ENCODE measurements at places on chromosomes 16 and 17.

DNA sequence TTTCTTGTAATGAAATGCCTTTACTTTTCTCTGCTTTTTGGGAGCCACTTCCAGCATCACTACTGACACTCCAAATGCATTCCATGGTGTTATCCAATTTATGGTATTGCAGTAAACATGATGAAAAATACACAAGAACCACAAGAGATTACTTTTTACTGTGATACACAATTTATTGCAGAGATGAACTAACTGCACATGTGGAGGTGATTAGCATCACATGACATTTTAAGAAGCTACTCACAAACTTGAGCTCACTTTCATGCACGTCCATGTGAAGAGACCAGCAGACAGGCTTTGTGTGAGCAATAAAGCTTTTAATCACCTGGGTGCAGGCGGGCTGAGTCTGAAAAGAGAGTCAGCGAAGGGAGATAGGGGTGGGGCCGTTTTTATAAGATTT lies 780.5 kb upstream of the GOT2 start:
- no peak for DNase-seq

DNA sequence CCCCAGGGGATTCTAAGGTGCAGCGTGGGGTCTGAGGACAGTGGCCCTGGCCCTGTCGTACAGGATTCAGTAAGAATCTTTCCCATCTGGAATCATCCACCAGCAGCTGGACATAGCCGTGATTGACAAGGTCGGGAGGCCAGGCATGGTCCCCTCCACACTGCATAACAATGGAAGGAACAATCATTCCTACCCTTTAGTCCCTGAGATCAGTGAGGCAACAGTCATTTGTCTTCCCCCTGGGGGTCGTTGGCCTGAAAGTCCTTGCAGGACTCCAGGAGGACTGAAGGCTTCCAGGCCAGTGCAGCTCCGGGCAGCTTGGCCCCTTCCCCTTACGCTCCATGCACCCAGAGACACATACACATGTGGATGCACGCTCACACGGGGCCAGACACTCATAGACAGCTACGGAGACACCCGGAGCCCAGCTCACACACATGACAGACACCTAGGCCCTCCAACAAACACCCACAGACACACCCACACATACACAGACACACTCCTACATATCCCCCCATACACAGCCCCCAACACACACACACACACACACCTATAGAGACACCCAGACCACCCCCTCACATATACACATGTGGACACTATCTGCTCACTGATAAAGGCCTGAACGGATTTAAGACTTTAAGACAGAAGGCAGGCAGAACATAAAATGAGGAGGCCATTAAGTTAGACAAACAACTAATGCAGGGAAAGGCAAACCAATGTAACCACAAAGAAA lies 42.9 kb downstream of the LITAF start:
- no peak for DNase-seq

GRCh38 chr16:84247331-84247730 lies 7.5 kb upstream of the KCNG4 start:
- no peak for DNase-seq

- DNase-seq = no peak
Observed at GRCh38 chr17:61309362-61310256, 90.0 kb upstream of the TBX2 start.

DNA sequence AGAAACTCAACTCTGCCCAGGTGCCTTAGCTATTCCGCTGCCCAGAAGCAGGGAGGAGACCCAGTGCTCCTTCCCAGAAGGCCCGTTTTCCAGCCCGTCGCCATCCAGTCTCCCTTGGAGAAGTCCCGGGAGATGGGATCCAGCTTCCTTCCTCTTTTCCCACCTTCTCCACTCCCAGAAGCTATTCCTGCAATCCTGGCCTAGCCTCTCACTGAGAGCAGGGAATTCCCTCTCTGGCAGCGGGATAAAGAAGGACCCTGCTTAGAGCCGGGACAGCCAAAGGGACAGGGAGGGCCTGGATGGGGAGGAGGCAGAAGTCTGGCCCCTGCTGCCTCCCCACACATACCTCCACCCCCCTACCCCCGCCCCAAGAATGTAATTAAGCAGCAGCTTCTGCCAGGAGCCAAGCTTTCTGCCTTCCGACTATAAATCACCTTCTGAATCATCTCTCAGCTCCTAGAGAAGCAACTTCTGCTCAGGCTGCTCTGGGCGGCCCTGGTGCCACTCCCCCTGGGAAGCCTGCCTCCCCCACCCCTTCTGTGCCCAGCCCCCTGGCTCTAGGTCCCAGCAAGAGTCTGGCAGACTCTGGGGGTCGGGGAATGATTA lies 6.4 kb downstream of the WNT3 start:
- DNase-seq = peak; percentile 51
